Gastrocnemius medialis (tissue), 4 donors: ENCODE measurements at places on chromosomes 5 and 9. TPM values are rescaled to one million over a fixed set of nuclear protein-coding genes. Genes with fewer than 3 reads are reported as not detected.

Gene XRCC4
- 2.2 TPM for total RNA-seq

Gene UNC13B
- 9.7 TPM for total RNA-seq

Gene PKD2L2
- total RNA-seq, result not detected

Gene CTNNA1
- total RNA-seq, result 111 TPM

DNA sequence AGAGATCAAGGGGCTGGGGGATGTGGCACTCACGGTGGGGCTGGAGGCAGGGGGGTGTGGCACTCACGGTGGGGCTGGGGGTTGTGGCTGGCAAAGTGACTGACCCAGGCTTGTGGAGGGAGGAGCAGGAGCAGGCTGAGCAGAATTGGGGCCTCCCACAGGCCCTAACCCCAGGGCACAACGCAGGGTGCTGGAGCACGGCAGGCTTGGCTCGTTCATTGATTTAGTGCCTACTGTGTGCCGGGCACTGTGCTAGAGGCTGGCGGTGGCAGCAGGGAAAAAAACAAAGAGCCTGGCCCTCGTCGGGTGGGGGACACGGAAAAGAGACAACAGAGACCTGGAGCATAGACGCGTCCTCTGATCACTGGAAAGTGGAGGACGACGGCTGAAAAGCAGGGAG is 80.9 kb downstream of the HMCN2 start:
- H3K4me3 ChIP-seq, result no peak overlapping the region
- H3K27me3 ChIP-seq, result no peaks in the 10 kb centered on the region
- no peaks in the 10 kb centered on the region for H3K36me3 ChIP-seq
- H3K4me1 ChIP-seq, result no peaks in the 10 kb centered on the region

DNA sequence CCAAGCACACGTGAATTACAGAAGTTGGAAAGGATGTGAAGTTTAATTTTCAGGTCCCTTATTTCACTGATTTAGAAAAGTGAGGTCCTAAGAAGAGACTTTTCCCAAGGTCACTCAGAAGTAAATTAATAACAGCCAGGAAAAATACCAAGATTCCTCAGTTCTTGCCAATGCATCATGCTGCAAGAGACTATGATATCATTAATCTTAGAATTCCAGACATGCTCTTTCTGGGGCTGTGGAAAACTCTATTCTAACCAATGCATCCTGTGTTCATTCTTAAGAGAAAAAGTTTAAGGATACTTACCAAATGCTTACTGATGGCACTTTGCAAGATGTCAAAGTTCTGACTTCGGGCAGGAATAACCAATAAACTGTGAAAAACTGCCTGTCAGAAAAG is 42.8 kb downstream of the TEX10 start:
- H3K36me3 ChIP-seq, result no peaks in the 10 kb centered on the region
- H3K4me1 ChIP-seq, result peaks cover 13% of the 10 kb centered on the region
- no peak for DNase-seq
- H3K27ac ChIP-seq, result no peak overlapping the region
- no peaks in the 10 kb centered on the region for H3K27me3 ChIP-seq
- H3K4me3 ChIP-seq, result no peak overlapping the region

- H3K4me1 ChIP-seq, result no peaks in the 10 kb centered on the region
- no peak overlapping the region for H3K27ac ChIP-seq
- no peak overlapping the region for H3K4me3 ChIP-seq
Observed at GRCh38 chr5:59380350-59380951, 513.1 kb downstream of the PDE4D start.

- no peak overlapping the region for H3K4me3 ChIP-seq
- no peaks in the 10 kb centered on the region for H3K27me3 ChIP-seq
- peaks cover 7% of the 10 kb centered on the region for H3K4me1 ChIP-seq
- H3K27ac ChIP-seq, result no peak overlapping the region
- no peaks in the 10 kb centered on the region for H3K36me3 ChIP-seq
Observed at GRCh38 chr9:78549711-78550110, 252.8 kb downstream of the PSAT1 start.

- H3K4me3 ChIP-seq, result no peak overlapping the region
- no peak overlapping the region for H3K27ac ChIP-seq
- H3K27me3 ChIP-seq, result no peaks in the 10 kb centered on the region
- no peak for DNase-seq
- no peaks in the 10 kb centered on the region for H3K36me3 ChIP-seq
Observed at GRCh38 chr9:136971746-136972145, 5.6 kb upstream of the PTGDS start.
